ENCODE measurements at places on chromosomes 2 and 18.

GRCh38 chr2:190911813-190912212 is 31.2 kb downstream of the GLS start:
- no peak for DNase-seq

- no peak for DNase-seq
Measured at GRCh38 chr18:64380117-64380516, 231.2 kb upstream of the LINC00305 start.

DNA sequence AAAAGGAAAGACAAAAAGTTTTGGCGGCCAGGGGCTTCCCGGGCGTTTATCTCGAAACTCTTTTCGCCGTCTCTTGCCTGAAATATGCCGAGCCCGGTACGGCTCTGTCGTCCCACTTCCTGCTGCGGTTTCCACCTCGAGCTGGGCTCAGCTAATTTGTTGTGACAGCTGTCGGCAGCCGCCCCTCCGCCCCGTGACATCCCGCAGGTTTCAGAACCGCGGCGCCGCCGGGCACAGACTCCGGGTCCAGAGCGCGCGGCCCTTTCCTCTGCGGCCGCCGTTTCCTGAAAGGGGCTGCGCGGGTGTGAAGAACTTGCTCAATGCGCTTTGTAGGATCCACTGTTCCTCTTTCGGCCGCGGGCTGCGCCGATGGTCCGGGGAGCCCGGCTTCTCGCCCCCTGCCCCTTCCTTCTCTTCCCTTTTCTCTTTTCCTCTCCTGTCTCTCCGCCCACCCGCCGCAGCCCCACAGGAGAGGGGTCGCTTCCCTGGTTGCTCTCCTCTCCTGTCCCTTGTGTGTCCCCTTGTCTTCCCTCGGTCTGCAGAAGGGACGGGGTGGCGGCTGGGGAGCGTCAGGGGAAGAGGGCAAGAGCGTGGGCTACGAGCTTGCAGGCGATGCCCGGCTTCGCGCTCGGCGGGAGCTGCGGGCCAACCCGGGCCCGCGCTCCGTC is 648 bp downstream of the ARID5A start:
- DNase-seq = peak; percentile 61

DNA sequence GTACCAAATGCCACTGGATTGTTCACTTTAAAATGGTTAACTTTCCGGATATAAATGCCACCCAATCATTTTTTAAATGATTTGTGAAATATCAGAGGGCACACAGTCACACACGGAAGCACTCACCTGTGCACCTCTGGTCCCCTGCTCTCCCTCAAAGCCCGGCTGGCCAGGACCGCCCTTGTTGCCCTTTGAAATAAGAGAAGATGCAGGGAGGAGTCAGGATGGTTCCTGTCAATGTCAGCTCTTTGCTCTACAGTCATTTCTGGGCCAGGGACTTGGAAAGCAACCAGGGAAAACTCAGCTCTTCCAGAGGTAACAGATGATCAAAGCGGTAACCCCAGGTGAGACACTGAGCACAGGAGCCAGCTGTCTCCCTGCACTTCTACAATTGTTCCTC is 60.7 kb downstream of the COL6A3 start:
- no peak for DNase-seq

DNA sequence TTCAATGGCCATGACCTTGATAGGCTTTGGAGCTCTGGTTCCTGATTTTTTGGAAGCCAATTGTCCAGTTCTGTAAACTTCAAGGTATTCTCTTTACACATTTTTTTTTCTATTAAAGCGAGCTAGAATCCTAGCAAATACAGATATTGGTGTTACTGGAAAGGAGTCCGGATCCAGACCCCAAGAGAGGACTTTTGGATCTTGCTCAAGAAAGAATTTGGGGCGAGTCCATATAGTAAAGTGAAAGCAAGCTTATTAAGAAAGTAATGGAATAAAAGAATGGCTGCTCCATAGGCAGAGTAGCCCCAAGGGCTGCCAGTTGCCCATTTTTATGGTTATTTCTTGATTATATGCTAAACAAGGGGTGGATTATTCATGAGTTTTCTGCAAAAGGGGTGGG is 45.1 kb downstream of the CD8B2 start:
- DNase-seq = no peak

GRCh38 chr2:177543007-177543760 is 150.6 kb downstream of the AGPS start:
- DNase-seq = no peak

GRCh38 chr2:74957886-74958273 is 563 bp upstream of the POLE4 start:
- no peak for DNase-seq

- DNase-seq = no peak
Measured at GRCh38 chr2:28621172-28622100, 125.6 kb downstream of the PLB1 start.

GRCh38 chr2:33494155-33494779 is 17.8 kb downstream of the RASGRP3 start:
- DNase-seq = no peak

DNA sequence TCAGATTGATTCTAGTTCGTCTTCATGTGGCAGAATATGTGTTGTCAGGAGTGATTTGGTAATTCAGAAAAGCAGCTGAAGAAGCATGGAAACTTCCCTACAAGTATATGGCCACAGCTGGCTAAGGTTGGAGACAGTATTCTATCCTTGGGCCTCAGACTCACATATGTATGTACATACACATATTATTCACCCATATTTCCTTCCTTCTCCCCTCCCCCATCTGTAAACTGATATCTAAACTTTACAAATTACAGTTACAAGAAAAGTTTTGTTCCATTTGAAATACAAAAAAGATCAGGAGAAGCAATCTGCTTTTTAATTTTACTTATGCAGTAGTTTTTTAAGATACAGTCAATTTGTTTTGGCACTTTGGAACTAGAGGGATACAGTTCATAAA is 3.1 kb downstream of the SP3 start:
- no peak for DNase-seq

DNA sequence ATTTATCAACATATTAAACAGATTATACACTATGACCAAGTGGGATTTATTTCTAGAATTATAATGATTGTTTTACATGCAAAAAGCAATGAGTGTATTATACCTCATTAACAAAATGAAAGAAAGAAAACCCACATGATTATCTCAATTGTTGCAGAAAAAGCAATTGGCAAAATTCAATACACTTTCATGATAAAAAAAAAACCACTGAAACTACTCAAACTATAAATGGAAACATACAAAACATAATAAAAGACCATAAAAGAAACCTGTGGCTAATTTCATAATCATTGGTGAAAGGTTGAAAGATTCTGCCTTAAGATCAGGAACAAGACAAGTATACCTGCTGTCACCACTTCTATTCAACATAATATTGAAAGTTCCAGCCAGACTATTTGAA is 325.9 kb downstream of the AKAIN1 start:
- no peak for DNase-seq

DNA sequence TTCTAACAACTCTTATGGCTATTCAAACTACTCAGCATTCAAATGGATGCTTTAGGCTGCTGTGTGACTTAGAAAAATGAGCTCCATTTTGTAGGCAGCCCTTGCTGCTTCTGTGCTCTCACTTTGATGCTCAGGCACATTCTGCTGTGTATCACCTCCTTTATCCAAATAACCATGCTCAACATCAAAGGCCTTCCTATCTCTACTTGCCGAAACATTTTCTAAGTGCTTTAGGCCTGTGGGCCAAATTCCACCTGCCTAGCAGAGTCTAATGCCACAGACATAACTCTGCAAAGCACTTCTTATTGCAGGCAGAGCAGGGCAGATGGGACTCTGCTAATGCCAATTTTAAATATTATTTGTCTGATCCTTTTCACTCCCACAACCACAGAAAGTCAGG is 397.4 kb downstream of the RND3 start:
- no peak for DNase-seq

- DNase-seq = no peak
Measured at GRCh38 chr2:145260674-145261073, 740.8 kb upstream of the ZEB2 start.

- DNase-seq = peak; percentile 5
Measured at GRCh38 chr2:15300624-15301573, 260.2 kb downstream of the NBAS start.

- DNase-seq = no peak
Measured at GRCh38 chr2:62099523-62100175, 96.3 kb upstream of the B3GNT2 start.

- DNase-seq = no peak
Measured at GRCh38 chr2:111057721-111058120, 63.0 kb upstream of the BCL2L11 start.

DNA sequence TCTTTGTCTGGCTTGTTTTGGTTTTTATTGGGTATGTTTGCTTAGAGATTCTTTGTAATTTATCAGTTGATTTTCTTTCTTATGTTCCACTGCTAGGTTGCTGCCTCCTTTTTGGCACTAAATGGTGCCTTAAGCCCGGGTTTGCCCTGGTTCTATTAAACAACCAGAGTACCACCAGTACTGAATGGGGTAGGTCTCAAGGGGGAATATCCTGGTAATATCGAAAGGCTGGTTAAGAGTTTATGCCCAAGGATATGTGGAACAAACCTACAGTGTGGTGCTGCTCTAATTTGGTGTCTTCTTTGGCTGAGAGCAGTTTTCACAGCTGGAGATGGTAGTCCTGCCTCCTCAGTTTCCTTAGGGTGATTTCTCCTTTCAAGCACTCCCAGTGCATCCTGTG is 76.5 kb downstream of the SEMA4F start:
- DNase-seq = no peak

DNA sequence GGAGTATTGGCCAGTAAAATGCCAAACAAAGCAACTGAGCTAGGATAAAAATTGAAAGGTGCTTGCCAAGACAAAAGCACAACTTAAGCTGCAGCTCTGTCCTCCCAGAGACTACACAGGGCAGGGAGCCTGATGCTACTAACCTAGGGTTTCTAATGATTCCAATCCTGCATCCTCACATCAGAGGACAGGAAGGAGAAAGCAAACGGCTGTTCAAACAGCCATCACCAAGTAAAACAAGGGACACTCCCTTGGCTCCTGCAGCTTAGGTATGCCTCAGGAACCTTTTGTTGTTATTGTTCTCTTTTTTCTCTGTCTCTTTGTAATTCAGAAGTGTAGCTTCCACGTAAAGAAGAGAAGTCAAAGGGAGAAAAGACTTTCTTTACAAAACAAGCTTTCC is 99.5 kb downstream of the TCF4 start:
- DNase-seq = no peak

DNA sequence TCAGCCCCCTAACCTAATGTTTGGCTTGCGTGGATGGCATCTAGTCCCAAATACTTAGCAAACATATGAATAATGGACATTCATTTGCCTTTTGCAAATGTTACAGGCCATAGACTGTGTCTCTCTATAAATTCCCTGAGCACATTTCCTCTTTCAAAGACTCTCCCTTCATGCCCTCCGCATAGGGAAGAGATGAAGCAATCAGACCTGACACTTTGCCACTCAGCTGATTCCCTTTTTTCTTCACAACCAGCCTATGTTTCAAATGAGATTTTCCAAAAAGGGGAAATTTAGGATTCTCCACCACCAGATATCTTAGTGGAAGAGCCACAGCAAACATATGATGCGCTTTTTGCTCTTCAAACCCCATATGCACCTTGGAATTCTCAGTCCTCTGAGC is 453.7 kb downstream of the STK39 start:
- no peak for DNase-seq

GRCh38 chr18:2958819-2959298 is 54.1 kb downstream of the LPIN2 start:
- no peak for DNase-seq

- no peak for DNase-seq
Measured at GRCh38 chr2:218722876-218723785, 12.5 kb downstream of the TTLL4 start.

DNA sequence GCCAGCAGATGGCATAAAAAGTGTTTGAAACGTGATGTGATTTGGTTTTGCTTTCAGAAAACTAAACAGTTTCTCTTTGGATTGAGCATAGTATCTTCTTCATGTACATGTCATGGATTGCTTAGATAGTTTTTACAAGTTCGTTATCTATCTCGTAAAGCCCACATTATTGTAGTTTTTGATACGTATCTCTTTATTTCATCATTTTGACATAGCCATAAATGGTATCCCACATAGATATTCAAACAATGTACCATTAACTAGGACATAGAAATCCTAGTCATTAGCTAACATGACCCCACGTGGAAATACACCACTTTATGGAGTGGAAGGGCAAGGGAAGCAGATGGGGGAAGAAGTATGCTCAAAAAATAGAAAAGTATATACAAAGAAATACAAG is 93.6 kb downstream of the MAP2 start:
- DNase-seq = no peak

DNA sequence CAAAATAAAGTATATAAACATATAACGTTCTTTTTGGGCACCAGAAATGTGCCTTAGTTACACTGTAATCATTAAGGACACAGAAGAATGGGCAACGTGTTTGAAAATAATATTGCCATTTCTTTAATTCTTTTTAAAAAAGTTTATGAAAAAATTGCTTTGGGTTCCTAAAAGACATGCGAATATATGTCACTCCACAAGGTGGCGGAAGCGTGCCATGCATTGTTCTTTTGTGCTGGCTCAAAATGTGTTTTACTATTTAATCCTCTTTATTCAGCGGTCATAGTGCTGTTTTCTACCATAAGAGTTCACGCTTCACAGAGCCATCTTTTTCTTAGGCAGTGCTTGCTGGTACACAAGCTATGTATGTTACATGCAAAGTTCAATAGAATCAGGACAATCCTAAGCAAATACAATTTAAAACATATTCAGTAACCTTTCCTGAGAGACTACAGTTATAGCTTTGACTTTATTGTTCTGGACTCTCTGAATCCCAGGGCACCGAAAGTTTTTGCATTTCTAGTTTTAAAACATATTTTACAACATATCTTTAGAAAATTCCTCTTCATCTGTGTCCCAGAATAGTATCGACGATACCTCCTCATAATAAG is 147.8 kb upstream of the ERBB4 start:
- no peak for DNase-seq

DNA sequence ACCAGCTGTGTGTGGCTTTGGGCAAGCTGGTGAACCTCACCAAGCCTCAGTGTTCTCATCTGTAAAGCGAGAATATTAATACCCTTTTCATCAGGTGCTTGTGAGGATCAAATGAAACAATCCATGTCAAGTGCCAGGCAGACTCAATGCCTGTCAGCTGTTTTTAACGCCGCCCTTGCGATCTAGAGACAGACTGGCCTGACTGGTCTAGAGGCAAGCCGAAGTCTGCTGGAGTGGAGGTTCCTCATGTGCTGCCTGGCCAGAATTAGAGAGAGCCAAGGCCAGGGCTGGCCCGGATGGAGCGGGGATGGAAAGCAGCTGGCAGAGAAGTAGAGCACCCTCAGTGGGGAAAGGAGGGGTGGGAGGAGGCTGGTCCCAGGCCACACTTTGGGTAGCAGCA is 74.5 kb upstream of the B3GNT7 start:
- no peak for DNase-seq

DNA sequence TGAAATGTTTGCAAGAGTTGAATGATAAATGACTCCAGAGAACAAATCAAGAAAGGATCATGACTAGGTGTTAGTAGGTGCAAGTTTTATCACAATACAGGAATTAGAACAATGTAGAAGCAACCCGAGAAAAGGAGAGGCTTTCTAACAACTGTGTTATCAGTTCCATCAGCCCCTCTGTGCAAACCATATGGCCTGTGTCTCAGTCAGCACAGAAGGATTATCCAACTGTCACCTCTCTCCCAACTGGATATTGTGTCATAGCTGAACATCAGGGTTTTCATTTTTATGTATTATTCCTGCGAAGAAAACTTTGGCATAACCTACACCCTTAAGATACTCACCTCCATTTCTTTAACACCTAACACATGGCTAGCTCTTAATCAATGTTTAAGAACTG is 321.6 kb upstream of the RND3 start:
- no peak for DNase-seq

- no peak for DNase-seq
Measured at GRCh38 chr2:141475801-141476200, 655.0 kb downstream of the LRP1B start.

- DNase-seq = no peak
Measured at GRCh38 chr2:186853951-186854350, 5.0 kb upstream of the ZSWIM2 start.

Data from CMK (cell line).